GF-D8 (cell line): ENCODE measurements at places on chromosomes 7 and 10.

DNA sequence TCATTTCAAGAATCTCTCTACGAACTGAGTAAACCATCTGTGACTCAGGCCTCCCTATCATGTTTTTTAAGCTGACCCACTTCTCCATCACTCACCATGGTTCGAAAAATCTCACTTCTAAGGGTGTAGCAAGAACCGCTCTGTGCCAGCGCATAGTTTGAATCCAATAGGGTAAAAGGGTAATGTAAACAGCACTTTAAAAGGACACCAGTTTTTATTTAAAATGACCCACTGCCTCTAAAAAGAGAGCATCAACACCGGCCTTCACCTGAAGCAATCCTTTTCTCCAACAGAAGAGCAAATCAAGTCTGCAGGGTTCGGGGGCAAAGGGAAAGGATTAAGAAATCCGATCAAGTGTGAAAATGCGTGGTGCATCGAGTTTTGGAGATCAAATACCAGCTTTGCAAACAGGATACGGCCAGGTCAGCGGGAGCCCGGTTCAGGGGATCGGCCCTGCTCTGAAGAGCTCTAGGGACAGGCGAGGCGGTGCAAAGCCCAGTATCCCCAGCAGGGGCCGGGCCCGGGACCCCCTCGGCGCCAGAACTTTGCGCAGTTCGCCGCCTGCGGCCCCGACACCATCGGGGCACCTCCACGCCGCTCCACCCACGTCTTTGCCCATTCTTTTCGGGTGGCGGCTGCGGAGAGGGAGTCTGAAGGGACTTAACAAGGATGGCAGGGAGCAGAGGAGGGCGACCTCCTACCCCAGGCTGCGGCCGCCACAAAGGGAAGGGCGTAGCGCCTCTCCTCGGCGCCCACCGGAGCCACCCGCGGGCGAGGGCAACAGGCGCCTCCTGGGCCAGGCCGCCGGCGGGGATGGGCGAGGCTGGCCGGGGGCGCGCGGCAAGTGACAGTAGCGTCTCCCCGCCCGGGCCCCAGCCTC, 842 bp downstream of the NMT2 start:
- DNase-seq: no peak

GRCh38 chr10:89515031-89515841, 20.2 kb downstream of the SLC16A12 start:
- DNase-seq: no peak

DNA sequence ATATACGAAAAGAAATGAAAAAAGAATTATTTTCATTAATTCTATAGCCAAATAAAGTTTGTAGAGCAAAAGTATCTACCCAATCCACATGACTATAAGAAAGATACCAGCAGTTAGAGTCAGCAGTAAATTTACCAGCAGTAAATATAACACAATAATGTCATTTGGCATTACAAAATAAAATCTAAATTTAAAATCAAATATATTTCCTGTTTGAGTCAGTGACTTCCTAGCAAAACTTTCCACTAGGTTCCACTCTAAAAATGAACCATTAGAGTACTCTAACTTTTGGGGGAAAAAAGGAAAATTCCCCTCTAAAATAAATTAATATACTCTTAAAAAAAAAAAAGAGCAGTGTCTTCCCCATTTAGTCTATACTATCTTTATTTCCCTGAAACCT, 144.8 kb downstream of the CPEB3 start:
- DNase-seq: no peak

- no peak for DNase-seq
Observed at GRCh38 chr7:105391429-105391828, 2.7 kb upstream of the SRPK2 start.

- DNase-seq: no peak
Observed at GRCh38 chr10:102744374-102745051, 765 bp downstream of the WBP1L start.

DNA sequence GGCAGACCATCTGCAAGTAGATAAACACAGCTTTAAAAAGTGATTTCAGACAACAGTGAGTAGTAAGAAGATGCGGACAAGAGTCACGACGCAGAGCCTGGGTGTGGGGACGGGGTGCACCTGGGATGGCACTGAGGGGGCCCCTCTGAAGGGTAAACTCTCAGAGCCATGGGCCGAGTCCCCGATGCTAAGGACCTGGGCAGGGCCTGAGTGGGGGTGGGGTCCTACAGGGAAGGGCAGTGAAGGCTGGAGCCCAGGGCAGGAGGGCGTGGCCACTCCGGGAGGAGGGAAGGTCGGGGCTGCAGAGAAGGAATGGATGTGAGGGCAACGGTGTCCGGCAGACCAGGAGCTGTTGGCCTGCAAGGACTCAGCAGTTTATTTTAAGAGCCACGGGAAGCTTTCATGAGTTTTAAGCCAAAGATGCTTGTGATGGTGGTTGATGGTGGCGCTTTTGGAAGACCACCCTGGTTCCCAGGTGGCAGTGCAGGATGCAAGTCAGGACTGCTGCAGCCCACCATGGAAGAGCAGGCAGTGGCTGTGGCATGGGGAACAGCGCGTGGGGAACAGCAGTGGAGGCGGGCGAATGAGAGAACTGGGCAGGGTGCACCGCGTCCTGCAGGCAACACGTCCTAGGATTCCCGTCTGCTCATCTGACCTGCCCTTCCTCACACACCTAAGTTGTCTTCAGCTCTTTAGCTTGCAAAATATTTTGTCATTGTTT, 296.8 kb downstream of the DNAJB6 start:
- DNase-seq: no peak

DNA sequence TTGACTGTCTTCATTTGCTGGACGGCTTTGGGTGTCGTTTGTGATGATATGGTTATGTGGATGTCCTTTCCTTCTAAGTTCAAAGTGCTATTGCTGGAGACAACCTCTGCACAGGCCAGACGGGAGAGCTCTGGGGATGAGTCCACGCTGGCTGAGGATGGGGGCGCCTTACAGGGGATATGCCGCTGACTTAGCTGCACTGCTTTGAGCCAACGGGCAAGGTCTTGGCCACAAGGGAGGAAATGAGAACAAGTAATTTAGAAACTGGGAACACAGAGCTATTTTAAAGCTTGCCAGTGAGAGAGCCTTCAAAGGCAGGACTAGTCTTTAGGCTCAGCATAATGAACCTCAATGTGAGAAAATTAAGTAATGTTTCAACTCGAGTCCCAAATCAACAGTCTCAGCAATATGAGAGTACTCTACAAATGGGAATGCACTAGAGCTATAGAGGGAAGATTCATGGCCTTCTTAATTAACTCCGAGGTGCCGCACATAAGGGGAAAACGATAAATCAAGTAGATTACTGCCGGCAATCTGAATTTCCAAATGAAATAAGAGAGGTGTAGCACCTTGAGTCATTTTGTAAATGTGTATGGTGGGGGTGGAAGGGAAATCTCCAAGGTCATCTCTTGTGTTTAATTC, 209.3 kb downstream of the JAZF1 start:
- DNase-seq: no peak

GRCh38 chr7:43337811-43338210, 225.4 kb downstream of the HECW1 start:
- no peak for DNase-seq

DNA sequence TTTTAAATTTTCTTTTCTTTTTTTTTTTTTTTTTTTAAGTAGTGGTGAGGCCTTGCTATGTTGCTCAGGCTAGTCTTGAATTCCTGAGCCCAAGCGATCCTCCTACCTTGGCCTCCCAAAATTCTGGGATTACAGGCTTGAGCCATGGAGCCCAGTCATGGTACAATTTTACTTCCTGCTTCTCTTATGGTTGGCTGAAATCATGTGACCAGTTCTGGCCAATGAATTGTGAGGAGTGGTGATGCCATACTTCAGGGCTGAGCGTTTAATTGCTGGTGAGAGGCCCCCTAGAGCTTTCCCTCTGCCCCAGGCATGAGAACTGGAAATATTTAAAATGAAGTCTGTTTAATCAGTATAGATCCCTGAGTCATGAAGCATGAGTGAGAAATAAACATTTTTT, 22.2 kb upstream of the BAIAP2L1 start:
- DNase-seq: no peak

- DNase-seq: no peak
Observed at GRCh38 chr7:35768346-35768745, 32.5 kb upstream of the SEPTIN7 start.

GRCh38 chr10:49760789-49761188, 1.3 kb downstream of the OGDHL start:
- DNase-seq: no peak

- DNase-seq: no peak
Observed at GRCh38 chr10:22550732-22551131, 163.6 kb downstream of the PIP4K2A start.

DNA sequence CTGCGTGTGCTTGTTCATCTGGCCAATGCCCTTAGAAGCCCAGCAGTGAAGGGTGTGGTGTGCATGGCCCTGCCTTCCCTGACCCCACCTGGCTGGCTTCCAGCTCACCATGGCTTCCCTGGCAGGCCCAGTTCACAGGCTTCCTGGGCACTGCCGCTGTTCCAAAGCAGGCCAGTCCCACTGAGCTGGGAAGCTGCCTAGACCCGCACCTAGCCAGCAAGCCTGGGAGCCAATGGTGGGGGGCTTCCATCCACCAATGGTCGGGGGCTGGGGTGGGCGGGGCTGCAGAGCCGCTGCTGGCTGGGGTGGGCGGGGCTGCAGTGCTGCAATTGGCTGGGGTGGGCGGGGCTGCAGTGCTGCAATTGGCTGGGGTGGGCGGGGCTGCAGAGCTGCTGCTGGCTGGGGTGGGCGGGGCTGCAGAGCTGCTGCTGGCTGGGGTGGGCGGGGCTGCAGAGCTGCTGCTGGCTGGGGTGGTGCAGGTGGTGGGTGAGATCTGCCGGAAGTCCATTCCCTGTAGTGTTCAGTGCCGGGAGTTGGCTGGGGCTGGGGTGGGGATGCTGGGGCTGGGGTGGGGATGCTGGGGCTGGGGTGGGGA, 12.4 kb downstream of the CALY start:
- DNase-seq: no peak
